ENCODE measurements at places on chromosomes 7 and 10.

GRCh38 chr7:54719974-54720373 lies 39.0 kb downstream of the SEC61G start:
- no peak for DNase-seq

- no peak for DNase-seq
These were observed 11.6 kb downstream of the KLRG2 start for GRCh38 chr7:139471740-139472353.

DNA sequence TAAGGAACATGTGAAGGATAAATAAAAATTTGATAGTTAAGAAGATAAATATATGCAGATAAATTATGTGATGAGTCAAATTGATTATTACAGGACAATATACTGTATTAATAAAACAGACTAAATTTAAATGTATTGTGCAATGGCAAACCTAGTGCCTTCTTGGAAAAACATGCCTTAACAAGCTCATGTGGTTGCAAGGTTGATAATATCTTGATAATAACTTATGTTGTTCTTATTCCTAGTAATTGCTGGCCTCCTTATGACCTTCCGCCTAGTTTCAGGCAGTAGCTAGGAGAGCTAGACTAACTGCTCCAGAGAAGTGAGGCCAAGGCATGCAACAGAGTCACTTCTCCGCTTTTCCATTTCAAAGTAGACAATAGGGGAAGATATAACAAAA lies 7.6 kb upstream of the RAB11FIP2 start:
- DNase-seq, result no peak

- no peak for DNase-seq
These were observed 21.4 kb downstream of the SLC25A13 start for GRCh38 chr7:96300502-96300901.

DNA sequence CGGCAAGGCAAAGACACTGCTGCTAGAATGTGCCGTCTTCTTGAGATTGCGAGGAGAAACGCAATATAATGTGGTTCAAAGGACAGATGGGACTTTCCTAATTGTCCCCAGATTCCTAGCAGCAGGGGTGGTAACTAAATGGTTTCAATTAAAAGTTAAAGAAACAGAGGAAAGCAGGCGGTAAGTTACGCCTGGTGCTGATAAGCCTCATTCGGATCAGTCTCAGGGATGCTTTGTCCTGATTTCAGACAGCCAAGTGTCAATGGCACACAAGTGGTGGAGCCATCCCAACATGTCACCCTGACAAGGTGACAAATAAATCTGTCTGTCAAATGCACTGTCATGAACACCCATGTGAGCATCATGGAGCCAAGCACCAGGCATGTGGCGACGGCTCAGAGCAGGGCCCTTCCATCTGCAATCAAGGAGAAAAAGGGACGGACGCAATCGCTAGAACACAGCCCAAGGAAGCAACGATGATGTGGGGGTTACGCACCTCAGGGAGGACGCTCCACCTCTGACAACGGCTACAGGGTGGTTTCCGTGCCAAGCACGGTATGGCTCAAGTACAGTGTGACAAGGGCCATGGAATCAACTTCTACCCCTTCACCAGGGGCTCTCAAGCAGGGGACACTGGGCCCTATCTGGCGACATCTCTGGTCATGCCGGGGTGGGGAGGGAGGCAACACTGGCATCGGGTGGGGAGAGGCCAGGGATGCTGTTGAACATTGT lies 66.2 kb downstream of the CTBP2 start:
- no peak for DNase-seq

DNA sequence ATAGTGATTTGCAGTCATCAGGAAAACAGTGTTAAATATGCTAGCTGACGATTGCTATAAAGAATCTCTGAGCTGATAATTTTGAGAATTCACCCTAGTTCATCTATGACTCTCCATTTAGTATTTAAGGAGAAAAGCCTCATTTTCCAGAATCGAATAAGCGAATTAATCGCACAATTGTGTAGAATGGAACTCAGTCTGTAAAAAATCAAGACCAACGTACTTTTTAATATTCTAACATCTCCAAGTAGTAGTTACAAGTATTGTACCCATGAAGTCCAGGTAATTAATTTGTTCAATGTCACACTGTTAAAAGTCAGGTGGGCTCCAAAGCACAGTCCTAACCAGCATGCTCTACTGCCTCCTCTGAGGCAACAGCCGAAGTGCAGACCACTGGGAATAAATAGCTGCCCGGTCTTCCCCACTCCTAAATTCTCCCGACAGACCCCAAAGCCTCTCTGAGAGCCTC lies 380 bp upstream of the AGBL3 start:
- no peak for DNase-seq

GRCh38 chr10:96720422-96721206 lies at the start of gene PIK3AP1:
Gene PIK3AP1, minus strand, starts transcription at chr10:96720514. Its CDS starts 120 bp downstream, at chr10:96720394.
- DNase-seq, result peak; percentile 46

GRCh38 chr10:12375076-12375504 lies 25.7 kb downstream of the CAMK1D start:
- no peak for DNase-seq

DNA sequence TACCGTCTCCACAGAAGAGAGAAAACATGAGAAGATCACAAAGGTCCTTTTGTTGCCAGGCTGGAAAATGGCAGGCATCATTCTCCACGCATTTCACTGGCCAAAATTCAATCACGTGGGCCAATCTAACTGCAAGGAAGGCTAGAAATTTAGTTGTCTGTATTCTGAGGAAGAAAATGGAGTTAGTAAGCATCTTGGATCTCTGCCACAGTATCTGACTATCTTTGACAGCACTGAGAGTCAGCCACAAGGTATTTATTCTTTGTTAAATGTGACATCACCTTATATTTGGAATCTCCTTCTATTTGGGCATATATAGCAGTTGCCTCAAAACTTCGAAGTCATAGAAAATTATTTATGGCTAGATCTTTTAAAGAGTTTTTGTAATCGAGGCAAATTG lies 213.9 kb downstream of the NSUN6 start:
- DNase-seq, result no peak

- DNase-seq, result no peak
These were observed 655.9 kb downstream of the SDK1 start for GRCh38 chr7:3956949-3957348.

- no peak for DNase-seq
These were observed 15.2 kb upstream of the ELFN1 start for GRCh38 chr7:1654738-1655475.

- no peak for DNase-seq
These were observed 205.3 kb downstream of the SKAP2 start for GRCh38 chr7:26659121-26659520.

DNA sequence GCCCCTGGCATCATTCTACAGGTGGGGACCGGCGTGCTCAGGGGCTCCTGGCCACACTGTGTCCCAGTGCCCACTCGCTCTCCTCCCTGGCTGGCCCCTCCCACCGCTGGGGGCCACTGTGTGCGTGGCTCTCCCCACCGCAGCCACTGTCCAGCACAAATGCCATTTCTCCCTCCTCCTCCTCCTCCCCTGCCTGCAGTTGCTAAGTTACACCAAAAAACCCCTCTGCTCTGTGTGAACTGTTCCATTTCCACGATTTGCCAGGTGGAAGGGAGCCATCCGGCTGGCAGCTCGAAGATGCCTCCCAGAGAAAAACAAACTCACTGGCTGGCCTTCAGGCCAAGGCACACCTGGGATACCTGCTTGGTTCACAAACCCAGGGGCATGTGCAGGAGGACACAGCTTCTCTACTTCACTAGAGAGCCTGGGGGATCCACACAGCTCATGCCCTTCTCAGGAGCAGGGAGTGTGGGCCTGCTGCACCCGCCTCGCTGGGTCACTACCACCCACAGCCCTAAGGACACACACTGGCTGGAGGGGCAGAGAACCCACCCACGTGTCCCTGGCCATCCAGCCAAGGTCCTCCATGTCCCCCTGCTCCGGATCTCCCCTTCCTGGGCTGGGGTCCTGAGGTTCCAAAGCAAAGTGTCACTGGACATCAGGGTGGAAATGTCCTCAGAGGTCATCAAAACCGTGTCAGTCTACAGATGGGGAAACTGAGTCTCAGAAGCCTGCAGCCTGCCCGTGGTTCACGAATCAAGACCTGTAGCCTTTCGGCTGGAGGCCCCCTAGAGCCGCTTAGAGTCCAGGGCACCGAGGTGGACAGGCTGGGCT lies 1.7 kb downstream of the RASGEF1A start:
- DNase-seq, result no peak

- DNase-seq, result no peak
These were observed 3.7 kb upstream of the HNRNPH3 start for GRCh38 chr10:68327889-68328786.

DNA sequence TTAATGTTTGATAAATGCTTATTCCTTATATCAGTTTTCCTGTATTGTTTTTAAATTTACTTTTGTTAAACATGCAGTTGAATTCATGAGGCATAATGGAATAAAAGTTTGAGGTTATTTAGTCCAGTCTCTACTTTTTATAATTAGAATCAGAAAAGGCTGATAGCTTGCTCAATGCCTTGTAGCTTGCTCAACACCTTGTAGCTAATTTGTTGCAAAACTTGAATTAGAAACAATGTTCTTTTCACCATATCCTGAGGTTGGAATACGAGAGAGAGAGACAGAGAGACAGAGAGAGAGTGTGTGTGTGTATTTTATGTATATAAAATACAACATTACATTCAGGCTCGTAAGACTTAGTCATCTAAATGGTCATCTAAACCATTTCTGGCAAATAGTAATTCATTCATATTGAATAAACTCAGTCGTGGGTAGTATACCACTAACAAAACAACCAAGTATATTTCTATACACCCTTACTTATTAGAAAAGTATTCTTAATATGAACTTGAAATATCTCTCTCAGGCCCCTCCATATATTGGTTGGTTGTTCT lies 243.5 kb downstream of the ADK start:
- DNase-seq, result no peak

DNA sequence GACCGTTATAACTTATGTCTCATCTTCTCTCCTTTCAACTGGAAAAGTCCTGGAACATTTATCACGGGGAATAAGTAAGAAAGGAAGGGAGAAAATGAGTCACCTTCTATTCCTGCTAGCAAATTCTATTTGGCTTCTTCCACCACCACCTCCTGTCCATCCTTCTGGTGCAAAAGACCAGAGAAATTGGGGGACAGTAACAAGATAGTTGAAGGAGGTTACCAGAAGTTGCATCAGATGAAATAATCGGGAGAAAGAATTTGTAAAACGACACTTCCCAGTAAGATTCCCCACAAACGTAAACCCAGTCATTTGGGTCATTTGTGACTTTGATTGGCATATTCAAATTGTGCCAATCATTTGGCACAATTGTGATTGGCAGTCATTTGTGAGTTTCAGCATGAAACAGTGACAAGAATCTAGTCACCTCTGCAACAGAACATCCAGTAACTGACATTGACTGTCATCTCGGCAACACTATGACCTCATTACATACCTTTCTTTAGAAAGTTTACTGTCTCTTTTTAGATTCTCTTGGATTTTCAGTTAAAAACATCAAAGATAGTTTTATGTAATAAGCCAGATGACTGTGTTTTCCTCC lies 51.3 kb upstream of the PIK3CG start:
- DNase-seq, result no peak

GRCh38 chr10:97719602-97720001 lies 6.1 kb downstream of the MARVELD1 start:
- DNase-seq, result no peak

GRCh38 chr10:100969187-100970075 lies at the start of gene SEMA4G:
Gene SEMA4G, plus strand, starts transcription at chr10:100969504. Its CDS starts 3,409 bp downstream, at chr10:100972913.
- peak; percentile 3 for DNase-seq

DNA sequence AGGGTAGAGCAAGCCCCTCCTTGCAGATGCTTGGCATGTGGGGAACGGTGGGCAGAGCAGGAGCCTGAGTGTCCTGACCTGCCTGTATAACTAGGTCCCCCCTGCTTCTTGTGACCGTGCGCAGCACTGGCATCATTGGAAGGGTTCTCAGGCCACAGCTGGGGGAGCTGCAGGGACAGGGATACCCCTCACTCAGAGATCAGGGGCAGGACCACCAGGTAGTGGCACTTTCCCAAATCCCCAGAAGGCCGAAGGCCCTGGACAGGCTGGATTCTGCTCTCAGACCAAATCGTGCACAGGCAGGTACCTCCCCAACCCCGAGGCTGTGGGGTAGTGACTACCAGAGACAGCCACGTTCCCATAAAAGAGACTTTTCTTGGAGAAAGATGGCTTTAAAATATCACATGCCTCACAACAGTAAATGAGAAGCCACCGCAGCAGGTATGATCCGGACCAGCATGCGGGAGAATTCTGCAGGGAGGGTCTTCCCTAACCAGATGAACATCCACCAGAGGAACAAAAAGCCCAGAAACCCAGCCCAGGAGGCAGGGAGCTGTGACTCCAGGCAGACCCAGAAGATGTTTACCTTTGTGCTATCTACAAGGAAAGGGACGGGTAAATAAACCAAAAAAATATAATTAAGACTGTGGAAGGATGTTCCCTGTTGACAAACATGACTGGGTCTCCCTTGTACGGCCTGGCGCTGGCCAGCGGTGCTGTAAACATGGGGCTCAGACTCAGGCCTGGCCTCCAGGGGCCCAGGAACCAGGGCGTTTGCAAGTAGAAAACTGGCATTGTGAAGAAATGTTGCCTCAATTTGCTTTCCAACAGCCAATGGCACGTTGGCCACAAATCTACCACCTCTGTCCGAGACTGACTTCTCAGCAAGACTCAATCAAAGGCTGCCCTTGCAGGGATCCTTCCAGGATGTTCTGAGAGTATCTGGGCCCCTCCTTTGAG lies 180.0 kb downstream of the TNS3 start:
- DNase-seq, result no peak

GRCh38 chr10:108244443-108245228 lies 1080.1 kb upstream of the SORCS1 start:
- DNase-seq, result no peak

DNA sequence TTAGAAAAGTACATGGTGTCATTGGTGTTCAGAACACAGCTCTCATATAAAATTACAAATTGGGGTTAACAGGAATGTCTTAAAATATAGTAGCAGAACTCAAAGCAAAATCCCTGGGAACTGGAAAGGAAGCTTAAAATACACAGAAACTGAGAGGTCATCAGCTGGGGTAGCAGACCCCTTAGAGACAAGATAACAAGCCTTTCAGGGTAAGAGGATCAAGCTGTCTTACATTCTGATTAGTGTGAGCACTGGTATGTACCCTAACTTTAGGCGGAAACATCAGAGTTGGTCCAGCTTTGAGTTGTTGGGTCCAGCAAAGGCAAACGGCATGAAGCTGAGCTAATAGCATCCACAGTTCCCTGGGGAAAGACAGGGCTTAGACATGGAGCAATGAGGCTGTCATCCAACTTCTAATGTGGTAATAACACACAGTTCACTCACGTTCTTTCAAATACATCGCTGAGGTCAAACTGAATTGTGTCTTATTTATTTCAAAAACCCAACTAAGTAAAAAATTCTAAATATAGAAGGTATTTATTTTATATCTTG lies 32.6 kb downstream of the ARHGAP21 start:
- no peak for DNase-seq

DNA sequence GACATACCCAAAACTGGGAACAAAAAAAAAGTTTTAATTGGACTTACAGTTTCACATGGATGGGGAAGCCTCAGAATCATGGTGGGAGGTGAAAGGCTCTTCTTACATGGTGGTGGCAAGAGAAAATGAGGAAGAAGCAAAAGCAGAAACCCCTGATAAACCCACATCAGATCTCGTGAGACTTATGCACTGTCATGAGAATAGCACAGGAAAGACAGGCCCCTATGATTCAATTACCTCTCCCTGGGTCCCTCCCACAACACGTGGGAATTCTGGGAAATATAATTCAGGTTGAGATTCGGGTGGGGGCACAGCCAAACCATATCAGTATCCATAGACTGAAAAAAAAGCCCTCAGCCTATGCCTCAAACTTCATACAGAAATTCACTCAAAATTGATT lies 647.2 kb downstream of the GRID1 start:
- DNase-seq, result no peak
